ENCODE measurements at places on chromosomes 4 and X.

GRCh38 chrX:38881727-38882126 is 80.5 kb downstream of the MID1IP1 start:
- DNase-seq: no peak

DNA sequence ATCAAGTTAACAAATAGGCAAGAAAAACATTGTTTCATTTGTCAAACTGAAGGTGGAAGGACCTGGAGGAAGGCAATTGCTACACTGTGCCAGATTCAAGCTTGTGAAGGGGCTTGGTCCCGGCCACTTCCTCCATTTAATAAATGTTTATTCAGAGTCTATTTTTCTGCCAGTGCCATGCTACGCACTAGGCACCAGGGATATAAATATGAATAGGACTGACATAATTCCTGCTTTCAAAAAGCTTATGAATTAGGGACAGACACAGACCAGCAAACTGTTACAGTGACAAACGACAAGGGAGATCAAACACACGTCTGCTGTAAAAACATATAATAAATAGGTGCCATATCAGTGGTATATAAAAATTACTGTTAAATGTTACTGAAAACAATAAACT is 571 bp downstream of the TLR6 start:
- DNase-seq: no peak

GRCh38 chr4:113474017-113474416 is 287.5 kb downstream of the CAMK2D start:
- no peak for DNase-seq

GRCh38 chr4:80139671-80140070 is 57.6 kb upstream of the PRDM8 start:
- DNase-seq: no peak

DNA sequence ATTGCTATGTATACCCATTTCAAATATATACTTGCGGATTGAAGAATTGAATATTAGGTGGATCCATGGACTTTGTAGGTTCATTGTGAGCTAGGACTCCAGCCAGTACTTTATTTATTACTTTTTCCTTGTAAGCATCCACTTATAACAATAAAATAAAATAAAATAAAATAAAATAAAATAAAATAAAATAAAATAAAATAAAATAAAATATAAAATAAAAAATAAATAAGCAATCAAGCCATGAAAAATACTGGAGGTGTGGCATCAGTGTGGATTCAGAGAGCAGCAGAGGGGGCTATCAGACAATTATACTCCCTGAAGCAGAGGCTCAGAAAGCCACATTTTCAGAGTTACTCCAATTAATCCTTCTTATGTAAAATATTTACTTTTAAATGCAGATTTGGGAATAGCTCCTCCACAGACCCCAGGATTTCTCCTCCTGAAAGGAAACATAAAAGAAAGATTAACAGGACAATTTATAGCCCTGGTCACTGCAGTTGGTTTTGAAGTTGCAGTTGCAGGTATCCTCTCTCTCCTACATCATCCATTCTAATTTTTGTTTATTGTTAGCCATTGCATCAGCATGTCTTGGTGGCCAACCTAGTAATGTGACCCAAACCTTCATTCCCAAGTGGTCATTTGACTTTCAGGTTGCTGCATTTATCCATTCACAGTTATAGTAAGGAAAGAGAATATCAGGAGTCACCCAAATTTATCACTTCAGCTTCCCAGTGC is 2025.2 kb upstream of the IGFBP7 start:
- DNase-seq: no peak
